ENCODE measurements at places on chromosomes 1 and 21. TPM values are rescaled to one million over a fixed set of nuclear protein-coding genes. Genes with fewer than 3 reads are reported as not detected.
A peak's percentile ranks its signal among the peaks of the same experiment; 100 is the strongest.

DNA sequence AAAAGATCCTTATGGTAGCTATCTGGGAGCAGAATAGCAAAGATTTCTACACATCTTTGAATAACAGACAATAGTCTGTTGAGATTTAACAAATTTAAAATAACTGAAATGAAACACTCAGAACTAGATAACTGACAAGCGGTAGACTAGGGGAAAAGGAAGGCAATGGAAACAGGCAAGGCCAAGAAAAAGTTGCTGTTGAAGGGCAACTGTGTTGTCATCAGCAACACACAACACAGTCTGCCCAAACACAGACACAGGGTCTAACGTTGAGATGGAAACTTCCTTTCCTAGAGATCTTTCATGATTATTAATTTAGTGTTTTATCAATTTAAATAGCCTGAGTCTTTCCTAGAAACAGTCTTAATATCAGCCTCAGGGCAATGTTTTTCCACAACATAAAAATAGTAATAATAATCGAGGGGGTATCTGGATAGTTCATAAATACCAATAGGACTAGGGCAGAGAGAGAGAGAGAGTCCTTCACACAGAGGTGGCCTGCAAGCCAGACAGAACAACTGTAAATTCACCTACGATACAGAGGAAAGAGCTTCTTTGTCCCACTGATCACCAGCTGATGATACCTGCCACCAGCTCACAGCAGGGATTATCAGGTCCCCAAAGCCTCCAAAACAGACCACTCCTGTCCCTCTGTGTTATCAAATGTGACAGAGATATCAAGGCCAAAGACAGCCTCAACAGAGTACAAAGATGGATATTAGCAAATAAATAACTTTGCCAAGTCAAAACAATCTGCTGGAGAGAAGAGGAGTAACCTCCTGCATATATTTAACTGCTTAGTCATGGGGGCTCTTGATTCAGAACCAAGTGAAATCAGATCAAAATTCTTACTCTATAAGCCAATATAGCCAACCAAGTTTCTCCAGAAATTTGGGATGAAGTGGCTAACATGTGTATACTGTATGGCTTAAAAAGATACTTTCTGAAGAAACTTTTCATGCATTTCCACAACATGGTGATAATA is 245.3 kb downstream of the SLC45A1 start:
- no peak for DNase-seq
- no peaks in the 10 kb centered on the region for H3K36me3 ChIP-seq
- peaks cover 4% of the 10 kb centered on the region for H3K4me1 ChIP-seq

DNA sequence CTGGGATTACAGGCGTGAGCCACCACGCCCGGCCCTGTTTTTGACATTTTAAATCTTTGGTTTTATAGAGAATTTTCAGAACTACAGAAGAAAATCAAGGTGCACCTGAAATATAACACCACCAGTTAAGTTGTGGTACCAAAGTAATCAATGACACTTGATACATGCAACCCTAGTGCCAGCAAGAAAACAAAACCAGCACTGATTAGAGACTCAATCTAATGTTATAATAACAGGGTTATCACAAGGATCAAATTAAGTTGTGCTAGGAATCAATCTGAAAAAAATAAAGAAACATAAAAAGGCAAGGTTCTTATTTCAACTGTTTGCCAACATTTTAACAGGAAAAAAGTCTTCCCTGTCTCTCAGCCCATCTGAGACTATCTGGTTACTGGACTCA is 23.8 kb downstream of the TGFBR3 start:
- no peaks in the 10 kb centered on the region for H3K4me1 ChIP-seq
- H3K4me3 ChIP-seq: no peak overlapping the region
- H3K36me3 ChIP-seq: no peaks in the 10 kb centered on the region
- no peaks in the 10 kb centered on the region for H3K27me3 ChIP-seq
- H3K27ac ChIP-seq: no peak overlapping the region

The MORN1 gene
- polyA plus RNA-seq: 5.3 TPM

The CD5L gene
- not detected for polyA plus RNA-seq

The WNT3A gene
- polyA plus RNA-seq: not detected

DNA sequence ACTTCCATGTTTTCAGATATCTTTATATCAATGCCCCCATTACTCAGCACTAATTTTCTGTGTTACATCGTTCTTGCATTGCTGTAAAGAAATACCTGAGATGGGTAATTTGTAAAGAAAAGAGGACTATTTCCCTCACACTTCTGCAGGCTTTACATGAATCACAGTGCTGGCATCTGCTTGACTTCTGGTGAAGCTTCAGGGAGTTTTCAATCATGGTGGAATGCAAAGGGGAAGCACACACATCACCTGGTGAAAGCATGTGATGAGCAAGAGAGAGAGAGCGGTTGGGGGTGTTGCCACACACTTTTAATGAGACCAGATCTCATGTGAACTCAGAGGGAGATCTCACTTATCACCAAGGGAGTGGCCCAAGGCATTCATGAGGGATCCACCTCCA is 14.9 kb upstream of the APP start:
- H3K36me3 ChIP-seq: no peaks in the 10 kb centered on the region
- H3K27ac ChIP-seq: no peak overlapping the region
- no peaks in the 10 kb centered on the region for H3K4me1 ChIP-seq
- H3K4me3 ChIP-seq: no peak overlapping the region
- no peaks in the 10 kb centered on the region for H3K27me3 ChIP-seq

DNA sequence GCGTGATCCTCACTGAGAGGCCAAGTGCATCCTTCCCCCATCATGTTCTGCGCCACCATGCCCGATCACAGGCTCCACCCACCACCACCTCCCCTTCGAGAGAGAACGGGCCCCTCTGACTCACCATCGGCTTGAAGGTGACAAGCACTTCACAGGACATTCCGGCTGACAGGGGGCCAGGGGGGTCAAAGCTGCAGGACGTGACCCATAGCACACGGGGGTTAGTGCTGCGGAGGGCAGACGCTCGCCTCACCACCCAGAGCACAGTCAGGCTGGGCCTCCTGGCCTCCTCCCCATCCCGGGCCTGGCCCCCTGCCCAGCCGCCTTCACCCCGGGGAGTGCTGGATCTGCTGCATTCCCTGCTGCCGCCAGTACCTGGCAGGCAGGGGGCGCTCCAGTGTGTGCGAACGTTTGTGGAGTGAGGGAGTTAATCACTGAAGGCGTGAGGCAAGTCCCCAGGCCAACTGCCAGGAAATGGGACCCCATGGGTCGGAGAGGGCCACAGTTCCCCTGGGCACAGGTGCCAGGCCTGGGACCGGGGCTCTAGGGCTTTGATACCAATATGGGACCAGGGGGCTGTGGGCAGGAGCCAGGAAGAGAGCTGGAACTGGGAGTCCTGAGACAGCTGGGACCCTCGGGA is 40.9 kb upstream of the TMEM52 start:
- H3K4me3 ChIP-seq: no peak overlapping the region
- DNase-seq: peak; percentile 30
- no peaks in the 10 kb centered on the region for H3K4me1 ChIP-seq
- H3K27me3 ChIP-seq: no peaks in the 10 kb centered on the region
- H3K27ac ChIP-seq: no peak overlapping the region

- H3K4me3 ChIP-seq: no peak overlapping the region
- H3K36me3 ChIP-seq: peaks cover 70% of the 10 kb centered on the region
- DNase-seq: no peak
- no peaks in the 10 kb centered on the region for H3K4me1 ChIP-seq
Observed at GRCh38 chr1:165666152-165666825, 32.1 kb downstream of the ALDH9A1 start.

The S100A14 gene
- not detected for polyA plus RNA-seq

The SLC25A34 gene
- polyA plus RNA-seq: 0.08 TPM

- no peaks in the 10 kb centered on the region for H3K27me3 ChIP-seq
- DNase-seq: no peak
- H3K4me3 ChIP-seq: no peak overlapping the region
Observed at GRCh38 chr1:161374373-161374772, 6.7 kb upstream of the CFAP126 start.

GRCh38 chr1:186682736-186683135 is 2.5 kb upstream of the PTGS2 start:
- H3K4me1 ChIP-seq: no peaks in the 10 kb centered on the region
- no peaks in the 10 kb centered on the region for H3K36me3 ChIP-seq
- no peak overlapping the region for H3K27ac ChIP-seq
- H3K4me3 ChIP-seq: no peak overlapping the region
- H3K27me3 ChIP-seq: peaks cover 4% of the 10 kb centered on the region
- no peak for DNase-seq

The POLR3C gene
- polyA plus RNA-seq: 45.7 TPM

The MEAF6 gene
- polyA plus RNA-seq: 117 TPM

- H3K36me3 ChIP-seq: peaks cover 12% of the 10 kb centered on the region
- no peaks in the 10 kb centered on the region for H3K27me3 ChIP-seq
- H3K4me3 ChIP-seq: no peak overlapping the region
- H3K27ac ChIP-seq: peak overlapping the region; percentile 90
- DNase-seq: no peak
Observed at GRCh38 chr1:206570529-206570928, 41.7 kb downstream of the EIF2D start.

GRCh38 chr1:10631121-10631810 is 156.5 kb downstream of the PEX14 start:
- no peak overlapping the region for H3K4me3 ChIP-seq
- DNase-seq: no peak
- no peak overlapping the region for H3K27ac ChIP-seq
- no peaks in the 10 kb centered on the region for H3K36me3 ChIP-seq
- no peaks in the 10 kb centered on the region for H3K27me3 ChIP-seq
- H3K4me1 ChIP-seq: no peaks in the 10 kb centered on the region

Data from naive thymus-derived CD4-positive, alpha-beta T cell (primary cell).